ENCODE measurements at places on chromosomes 6 and 20.

- no peak for DNase-seq
Observed at GRCh38 chr20:8095648-8096572, 36.2 kb upstream of the PLCB1 start.

DNA sequence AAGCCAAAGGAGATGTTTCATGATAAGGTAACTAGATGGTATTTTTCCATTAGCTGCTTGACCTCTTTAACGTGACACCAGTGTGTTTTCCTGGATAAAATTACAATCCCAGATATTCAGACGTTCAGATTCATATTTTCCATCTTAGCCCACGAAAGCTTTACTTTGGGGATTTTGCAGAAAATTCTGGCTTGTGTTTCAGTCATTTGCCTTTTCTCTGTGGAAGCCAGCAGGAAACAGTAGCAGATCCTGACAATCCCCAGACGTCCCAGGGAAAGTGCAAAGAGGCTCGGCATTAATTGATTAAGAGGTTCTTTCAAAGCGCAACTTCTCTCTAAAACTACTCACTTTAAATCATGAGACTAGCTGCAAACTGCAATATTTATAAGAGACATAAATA, 243.6 kb downstream of the UST start:
- no peak for DNase-seq

GRCh38 chr6:138785079-138785478, 10.8 kb upstream of the ECT2L start:
- DNase-seq: no peak

- no peak for DNase-seq
Observed at GRCh38 chr6:2257363-2257762, 12.0 kb upstream of the GMDS start.

GRCh38 chr6:14724549-14724948, 521.3 kb upstream of the JARID2 start:
- DNase-seq: no peak

- no peak for DNase-seq
Observed at GRCh38 chr6:156347246-156347645, 429.9 kb upstream of the ARID1B start.

DNA sequence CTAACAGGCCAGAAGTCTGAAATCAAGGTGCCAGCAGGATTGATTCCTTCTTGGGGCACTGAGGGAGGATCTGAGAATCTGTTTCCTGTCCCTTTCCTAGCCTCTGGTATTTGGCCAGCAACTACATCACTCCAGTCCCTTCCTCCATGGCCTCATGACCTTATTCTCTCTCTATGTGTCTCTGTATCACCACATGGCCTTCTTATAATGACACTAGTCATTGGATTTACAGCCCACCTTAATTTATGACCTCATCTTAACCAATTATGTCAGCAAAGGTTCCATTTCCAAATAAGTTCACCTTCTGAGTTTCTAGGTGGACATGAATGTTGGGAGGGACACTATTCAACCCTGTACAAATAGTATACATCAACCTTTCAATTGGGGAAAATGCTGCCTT, 29.3 kb downstream of the SCML4 start:
- peak; percentile 46 for DNase-seq

- peak; percentile 43 for DNase-seq
Observed at GRCh38 chr20:58971429-58971828, 9.6 kb upstream of the NELFCD start.

- DNase-seq: no peak
Observed at GRCh38 chr6:85756982-85757381, 114.3 kb upstream of the SYNCRIP start.

DNA sequence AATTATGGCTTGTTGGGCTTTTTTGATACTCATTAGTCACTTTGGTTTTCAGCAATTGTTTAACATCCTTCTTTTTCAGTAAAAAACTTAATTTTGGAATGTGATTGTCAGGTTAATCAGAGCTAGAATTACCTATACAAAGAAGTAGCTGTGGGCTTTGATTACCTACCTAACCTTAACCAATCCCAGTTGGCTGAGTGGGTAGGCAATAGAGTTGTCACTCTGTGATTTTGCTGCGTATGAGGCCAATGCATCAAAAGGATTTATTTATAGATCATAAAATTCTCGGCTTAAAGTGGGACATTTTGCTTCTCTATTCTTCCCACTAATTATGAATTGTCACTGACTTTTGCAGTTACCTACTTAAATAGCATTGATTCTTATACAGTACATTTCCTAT, 111.4 kb downstream of the PHACTR1 start:
- no peak for DNase-seq

All from vagina (tissue), 2 donors.